ENCODE measurements at places on chromosomes 16 and 17.

GRCh38 chr17:13503526-13503925 lies 98.2 kb downstream of the HS3ST3A1 start:
- DNase-seq: no peak

GRCh38 chr17:77096570-77097214 lies 44.1 kb upstream of the SEC14L1 start:
- DNase-seq: no peak

- DNase-seq: no peak
Observed at GRCh38 chr17:81967244-81967532, 6.2 kb upstream of the NOTUM start.

DNA sequence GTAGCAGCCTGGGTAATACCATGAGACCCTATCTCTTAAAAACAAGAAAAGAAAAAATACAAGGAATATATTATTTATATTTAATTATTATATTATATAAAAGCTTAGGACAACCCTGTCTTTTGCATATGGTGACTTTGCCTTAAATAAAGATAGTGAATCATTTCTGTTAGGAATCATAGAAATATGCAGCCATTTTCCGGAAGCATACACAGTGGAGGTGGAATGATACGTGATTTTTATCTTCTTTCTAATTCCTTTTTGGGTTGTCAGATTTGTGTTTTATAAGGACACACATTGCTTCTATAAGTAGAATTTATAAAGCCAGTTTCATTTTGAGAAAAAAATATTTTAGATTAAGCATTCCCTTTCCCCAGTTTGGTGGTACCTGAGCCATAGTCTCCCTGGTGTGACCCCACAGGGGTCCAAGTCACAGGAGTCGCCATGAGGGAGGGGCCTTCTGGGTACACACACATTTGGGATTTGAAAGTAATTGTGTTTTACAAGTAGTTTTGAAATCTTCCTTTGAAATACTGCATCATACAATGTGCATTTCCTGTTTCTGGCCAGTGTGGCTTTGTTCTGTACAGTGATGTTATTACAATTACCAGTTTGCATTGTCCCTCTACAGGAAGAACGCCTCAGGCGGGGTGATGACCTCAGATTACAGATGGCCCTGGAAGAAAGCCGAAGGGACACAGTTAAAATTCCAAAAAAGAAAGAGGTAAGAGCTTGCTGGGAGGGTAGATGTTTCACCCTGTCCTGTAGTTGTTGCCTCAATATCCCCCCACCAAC lies 50.9 kb downstream of the B9D1 start:
- no peak for DNase-seq

GRCh38 chr16:9797306-9797705 lies 384.9 kb downstream of the GRIN2A start:
- no peak for DNase-seq

GRCh38 chr17:76005263-76006149 lies 4.9 kb downstream of the CDK3 start:
- DNase-seq: no peak

- DNase-seq: no peak
Observed at GRCh38 chr16:72198771-72199201, 26.8 kb upstream of the PMFBP1 start.

GRCh38 chr16:15963307-15963910 lies 14.0 kb downstream of the ABCC1 start:
- no peak for DNase-seq

DNA sequence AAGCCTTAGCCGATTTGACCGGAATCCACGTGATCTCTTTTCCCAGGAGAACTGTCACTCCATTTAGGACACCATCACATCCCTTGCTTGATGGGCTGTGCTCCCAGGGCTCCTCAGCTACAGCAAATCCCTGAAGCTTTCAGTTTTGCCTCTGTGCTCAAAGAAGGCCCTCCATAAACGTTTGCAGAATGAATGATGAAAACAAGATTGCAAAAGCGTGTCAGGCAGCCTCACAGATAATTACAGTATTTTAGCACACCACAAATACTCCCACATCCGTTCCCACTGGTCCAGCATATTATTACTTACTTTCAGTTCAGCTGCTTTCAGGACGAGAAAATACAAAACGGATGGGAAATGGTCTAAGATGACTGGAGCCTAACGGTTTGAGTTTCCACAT lies 84.6 kb downstream of the USP31 start:
- DNase-seq: no peak

GRCh38 chr16:9680019-9680655 lies 502.1 kb downstream of the GRIN2A start:
- DNase-seq: no peak

GRCh38 chr16:28591355-28591754 lies 5.5 kb downstream of the SULT1A2 start:
- no peak for DNase-seq

DNA sequence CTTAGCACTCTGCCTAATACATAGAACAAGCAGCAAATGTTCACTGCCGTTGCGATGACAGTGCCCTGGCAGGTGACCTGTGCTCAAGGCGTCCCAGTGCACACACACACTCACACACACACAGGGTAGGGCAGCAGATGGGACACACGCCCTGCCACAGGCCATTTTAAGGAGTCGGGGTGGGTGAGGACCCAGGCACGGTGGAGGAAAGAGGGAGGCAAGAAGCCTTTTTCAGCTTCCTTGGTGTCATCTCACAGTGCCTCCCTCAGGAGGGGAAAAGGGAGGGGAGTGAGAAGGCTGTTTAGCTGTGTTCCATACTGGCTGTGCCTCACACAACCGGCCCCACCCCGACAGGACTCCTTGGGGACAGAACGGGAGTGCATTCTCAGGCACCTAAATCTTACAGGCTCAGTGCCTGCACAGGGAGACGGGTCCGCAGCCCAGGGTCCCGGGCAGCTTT lies 1.5 kb downstream of the PITPNM3 start:
- no peak for DNase-seq

DNA sequence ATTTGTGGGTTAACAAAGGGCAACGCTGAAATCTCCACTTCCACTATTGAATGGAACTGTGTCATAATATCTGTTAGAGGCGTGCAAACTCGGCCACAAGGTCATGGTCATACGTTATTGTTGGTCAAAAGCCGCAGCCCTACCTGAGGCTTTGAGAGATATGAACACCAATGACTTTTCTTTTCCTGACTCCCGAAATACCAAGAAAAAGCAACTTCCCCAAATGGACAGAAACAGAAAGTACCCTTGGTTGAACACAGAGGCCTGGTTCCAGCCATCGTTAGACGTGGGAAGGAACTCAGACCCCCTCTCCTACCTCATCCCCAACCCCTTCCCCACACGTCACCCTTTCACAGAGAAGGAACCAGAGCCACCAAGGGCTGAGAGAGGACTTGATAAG lies 1.4 kb upstream of the PIK3R5 start:
- DNase-seq: no peak

DNA sequence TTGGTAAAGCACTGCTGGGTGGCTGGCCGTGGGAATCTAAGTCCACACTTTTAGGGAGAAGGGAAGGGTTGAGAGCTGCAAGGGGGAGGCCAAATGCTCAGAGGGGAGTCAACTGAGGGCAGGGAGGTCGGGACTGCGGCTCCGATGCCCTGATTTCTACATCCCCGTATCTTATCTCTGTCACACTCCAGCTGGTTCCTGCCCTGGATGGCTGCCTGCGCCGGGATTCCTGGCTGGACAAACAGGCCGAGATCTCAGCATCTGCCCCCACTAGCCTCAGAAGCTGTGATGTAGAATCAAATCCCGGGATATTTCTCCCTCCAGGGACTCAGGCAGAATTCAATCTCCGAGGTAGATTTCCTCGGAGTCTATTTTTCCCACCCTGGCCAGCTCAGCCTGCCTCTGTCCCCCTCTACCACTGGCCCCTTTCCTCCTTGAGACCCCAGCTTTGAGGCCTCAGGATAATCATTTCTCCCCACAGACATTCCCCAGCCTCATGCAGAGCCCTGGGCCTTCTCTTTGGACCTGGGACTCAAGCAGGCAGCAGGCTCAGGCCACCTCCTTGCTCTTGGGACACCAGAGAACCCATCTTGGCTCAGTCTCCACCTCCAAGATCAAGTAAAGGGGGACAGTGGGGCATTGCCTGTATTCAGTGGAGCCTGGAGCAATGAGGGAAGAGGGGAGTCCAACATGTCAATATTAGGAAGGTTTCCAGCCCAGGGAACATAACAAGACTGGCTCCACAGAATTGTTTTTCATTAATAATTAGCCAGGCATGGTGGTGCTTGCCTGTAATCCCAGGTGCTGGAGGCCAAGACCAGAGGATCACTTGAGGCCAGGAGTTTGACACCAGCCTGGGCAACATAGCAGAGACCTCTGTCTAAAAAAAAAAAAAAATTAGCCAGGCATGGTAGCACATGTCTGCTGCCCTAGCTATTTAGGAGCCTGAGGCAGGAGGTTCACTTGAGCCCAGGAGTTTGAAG lies 1.8 kb downstream of the SHBG start:
- no peak for DNase-seq

GRCh38 chr17:17112628-17113200 lies 70.5 kb downstream of the MPRIP start:
- no peak for DNase-seq

DNA sequence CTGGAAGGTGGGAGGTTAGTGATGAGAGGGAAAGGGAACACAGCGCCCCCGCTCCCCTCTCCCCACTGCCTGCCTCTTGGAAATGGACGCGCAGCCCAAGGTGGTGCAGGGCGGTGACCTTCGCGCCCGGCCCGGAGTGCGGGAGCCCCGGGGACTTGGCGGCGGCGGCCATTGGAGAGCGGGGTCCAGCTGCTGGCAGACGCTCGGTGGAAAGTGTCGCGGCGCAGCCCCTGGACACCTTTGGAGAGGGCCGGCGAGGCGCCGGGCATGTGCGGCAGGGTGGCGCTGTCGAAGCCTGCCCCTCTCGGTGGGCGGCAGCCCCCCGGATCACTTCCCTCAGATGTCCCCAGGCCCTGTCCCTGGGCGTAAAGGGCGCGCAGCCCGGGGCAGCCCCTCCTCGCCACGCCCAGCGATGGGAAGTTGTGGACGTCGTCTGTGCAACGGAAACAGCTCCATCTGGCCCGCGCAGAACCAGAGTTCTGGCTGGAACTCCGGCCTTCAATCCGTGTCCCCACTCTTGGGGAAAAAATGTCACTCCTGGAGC lies 16.7 kb downstream of the SALL1 start:
- DNase-seq: no peak

GRCh38 chr16:28986492-28986891 lies 1.6 kb downstream of the LAT start:
- no peak for DNase-seq

GRCh38 chr17:6868582-6868981 lies 37.1 kb upstream of the TEKT1 start:
- no peak for DNase-seq

DNA sequence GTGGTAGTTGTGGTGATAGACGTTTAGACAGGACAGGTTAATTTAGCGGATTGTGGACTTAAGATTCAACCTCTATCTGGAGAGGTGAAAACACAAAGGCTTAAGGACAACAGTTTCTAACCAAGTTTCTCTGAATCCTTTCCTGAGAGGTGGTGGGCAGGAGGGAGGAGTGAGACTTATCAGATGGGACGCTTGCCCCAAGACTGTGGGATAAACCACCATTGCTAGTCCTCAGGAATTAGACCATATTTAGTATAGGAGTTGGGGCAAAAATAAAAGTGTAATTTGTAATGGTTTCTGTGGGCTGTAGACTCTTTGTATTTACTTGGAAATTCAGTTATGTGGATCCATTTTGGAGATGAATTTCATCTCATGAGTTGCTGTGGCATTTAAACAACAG lies 6.6 kb downstream of the PDP2 start:
- no peak for DNase-seq

GRCh38 chr17:58605470-58605869 lies 86.4 kb downstream of the TEX14 start:
- DNase-seq: no peak

DNA sequence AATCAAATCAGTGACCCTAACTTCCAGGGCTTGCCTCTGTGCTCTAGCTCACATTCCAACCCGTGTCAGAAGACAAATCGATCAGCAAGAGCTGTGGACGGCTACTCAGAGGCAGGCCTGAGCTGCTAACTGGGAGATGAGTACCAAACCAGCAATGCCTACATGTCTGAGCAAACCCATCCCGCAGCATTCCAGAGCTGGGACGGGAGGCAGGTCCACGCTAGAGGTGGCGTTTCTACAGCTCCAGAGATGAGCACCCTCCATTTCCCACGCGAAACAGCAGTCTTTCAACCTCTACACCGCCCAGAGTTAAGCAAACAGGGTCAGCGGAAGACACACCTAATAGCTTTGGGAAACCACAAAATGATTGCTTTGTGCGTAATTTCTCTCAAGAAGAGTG lies 6.5 kb downstream of the NXN start:
- no peak for DNase-seq

DNA sequence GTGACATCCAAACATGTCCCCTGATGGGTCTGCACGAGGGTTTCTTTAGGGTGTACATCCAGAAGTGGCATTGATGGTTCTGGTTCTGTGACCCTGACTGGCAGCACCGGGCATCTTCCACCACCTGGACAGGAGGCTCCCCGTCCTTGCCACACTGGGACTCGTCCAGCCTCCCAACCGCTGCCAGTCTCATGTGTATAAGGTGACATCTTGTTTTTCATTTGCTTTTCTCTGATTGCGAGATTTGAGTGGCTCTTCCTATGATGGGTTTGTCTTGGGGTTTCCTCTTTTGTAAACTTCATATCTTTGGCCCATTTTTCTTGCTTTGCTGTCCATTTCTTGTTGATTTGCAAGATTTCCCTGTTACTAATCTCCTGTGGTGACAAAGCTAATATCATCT lies 9.2 kb upstream of the LIMD2 start:
- no peak for DNase-seq

DNA sequence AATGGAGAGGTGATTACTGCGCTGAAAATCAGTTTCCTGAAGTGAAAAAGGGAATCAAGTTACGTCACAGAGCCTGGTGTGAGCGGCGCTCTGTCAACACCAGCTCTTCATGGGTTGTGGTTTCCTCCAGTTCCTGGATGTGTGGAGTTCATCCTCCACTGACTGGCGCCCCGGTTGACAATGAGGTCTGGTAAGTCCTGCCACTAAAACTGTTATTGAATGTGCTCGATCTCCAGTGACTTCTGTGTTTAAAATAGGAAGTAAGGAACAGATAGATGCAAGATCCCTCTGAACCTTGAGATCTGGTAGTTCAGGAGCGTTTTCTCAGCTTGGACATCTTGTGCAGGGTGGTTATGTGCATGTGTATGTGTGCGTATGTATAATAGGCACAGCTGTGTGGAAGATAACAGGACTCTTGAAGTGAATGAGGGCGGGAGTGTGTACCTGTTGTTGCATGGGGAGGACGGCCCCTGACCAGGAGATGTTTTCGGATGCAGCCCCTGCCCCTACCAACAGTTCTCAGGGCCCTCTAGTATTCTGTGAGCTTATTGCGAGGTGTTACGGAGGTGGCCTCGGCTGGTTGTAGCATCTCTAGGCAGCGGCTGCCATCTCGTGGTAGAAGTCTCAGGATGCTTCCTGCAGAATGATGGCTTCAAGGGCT lies 22.0 kb upstream of the GOT2 start:
- peak; percentile 9 for DNase-seq

GRCh38 chr17:60959011-60959410 lies 281.4 kb downstream of the BCAS3 start:
- no peak for DNase-seq

GRCh38 chr17:35578929-35579432 lies 610 bp upstream of the PEX12 start:
- no peak for DNase-seq

- no peak for DNase-seq
Observed at GRCh38 chr17:1100382-1100781, 79.4 kb downstream of the ABR start.

All from esophagus squamous epithelium (tissue), 5 donors.